ENCODE measurements at places on chromosomes 5 and 9.

GRCh38 chr5:160466116-160466515 is 44.5 kb downstream of the PTTG1 start:
- no peak for DNase-seq

DNA sequence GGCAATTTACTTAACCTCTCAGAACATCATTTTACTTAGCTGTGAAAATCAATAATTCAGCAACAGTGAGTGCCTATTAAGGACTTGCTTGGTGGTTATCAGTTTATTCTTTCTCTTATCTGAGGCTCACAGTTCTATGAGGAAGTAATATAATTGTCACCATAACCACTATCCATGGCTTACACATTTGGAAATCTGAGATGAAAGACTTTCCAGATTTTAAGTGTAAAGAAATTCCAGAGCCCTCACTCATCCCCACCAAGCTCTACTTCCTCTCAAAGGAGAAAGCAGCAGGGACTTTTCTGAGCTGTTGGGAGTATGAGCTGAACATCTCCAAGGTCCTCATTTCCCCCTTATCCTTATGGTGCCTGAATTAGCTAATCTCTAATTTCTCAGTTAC is 321.5 kb downstream of the FBXL7 start:
- no peak for DNase-seq

GRCh38 chr5:122704247-122705036 is 70.4 kb upstream of the SNX2 start:
- no peak for DNase-seq

DNA sequence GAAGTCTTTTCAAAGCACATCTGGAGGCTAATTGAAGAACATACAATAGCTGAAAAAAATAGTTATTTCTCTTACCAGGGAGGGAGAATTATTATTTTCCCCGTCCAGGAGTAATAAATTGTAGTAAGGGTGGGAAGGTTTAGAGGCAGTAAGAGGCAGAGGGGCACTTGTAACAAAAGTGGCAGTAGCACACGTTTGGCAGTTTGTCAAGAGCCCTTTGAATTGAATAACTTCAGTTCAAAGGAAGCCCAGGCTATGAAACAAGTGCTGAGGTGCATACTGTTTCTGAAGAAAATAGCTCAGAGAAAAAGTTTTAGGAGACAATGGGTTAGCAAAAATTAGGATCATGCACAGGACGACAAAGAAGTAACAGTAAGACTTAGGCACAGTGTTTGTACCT is 451.3 kb downstream of the LRRC70 start:
- no peak for DNase-seq

GRCh38 chr9:34689116-34689470 is 2.0 kb downstream of the CCL19 start:
- DNase-seq = no peak

- DNase-seq = peak; percentile 1
These were observed 533 bp downstream of the SREK1IP1 start for GRCh38 chr5:64767959-64768357.

- no peak for DNase-seq
These were observed 23.0 kb downstream of the ZNF474 start for GRCh38 chr5:122152266-122152900.

GRCh38 chr5:169944922-169945680 is 35.2 kb downstream of the INSYN2B start:
- DNase-seq = no peak

DNA sequence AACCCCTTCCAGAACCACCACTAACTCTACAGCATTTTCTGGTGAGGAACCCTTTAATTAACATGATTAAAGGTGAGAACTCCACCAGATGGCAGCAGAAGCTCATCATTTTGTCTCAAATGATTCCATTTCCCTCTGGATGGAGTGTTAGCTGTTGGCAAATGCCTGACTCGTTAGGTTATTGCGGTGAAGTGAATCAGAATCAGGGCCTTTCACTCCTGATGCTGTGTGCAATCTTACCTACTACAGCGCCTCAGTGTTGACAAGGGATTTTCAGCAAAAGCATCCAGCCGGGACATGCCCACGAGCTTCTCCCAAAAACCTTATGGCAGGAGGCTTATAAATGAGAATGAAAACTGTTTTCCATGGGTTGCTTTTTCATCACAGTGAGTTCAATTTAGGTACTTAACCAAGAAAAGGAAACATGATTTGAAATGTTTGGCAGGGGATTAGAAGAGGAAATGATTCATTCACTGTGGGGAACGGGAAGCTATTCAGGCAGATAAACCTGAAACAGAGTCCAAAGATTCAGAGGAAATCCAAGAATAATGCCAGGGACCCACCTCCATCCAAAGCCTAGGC is 48.0 kb upstream of the CAST start:
- no peak for DNase-seq

DNA sequence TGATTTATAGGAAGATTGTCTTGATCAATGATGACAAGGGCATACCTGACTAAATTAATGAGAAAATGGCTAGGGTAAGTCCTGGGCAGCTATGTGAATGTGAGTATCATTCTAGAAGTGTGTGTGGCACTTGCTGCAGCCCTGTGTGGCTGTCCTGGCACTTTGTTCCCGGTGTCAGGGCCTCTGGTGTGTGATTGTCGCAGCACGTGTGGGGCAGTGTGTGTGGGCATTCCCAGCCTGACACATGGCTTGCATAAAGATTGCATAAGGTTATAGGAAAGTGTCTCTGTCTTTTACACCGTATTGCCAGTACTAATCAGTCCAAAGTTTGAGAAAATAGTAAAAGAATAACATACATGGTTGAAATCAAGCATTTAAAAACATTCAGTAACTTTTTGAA is 74.4 kb downstream of the TRIO start:
- no peak for DNase-seq

DNA sequence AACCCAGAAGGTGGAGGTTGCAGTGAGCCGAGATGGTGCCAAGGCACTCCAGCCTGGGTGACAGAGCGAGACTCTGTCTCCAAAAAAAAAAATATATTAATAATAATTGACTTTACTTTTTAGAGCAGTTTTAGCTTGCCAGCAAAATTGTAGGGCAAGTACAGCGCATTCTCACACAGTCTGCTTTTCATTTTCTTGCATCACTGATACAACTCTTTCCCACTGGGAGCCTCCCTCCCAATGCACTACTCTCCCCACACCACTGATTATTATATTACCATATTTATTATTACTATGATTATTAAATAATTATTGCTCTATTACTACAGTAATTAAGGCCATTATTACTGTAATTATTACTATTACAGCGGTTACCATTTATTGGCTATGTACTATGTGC is 212.8 kb downstream of the GNA14 start:
- no peak for DNase-seq

- no peak for DNase-seq
These were observed 199.7 kb downstream of the FSTL4 start for GRCh38 chr5:133412661-133413060.

DNA sequence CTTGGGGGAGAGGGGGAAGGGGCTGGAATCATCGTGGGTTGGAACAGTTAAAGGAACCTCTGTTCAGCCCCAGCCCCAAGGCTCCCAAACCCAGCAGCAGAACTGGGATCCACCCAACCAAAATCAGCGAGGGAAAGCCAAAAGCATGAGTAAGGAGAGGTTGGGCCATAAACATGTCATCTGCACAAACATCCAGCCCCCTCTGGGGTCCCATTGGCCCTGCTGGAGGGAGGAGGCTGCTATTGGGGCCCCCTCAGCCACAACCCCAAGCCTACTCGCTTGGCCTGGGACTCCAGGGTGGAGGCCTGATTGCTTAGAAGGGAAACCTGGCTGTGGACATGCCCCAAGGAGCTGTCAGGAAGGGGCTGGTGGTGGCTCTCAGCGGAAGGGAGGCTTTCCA is 154.9 kb downstream of the FGF18 start:
- DNase-seq = no peak

- no peak for DNase-seq
These were observed 27.8 kb downstream of the UBE2D2 start for GRCh38 chr5:139588962-139589361.

DNA sequence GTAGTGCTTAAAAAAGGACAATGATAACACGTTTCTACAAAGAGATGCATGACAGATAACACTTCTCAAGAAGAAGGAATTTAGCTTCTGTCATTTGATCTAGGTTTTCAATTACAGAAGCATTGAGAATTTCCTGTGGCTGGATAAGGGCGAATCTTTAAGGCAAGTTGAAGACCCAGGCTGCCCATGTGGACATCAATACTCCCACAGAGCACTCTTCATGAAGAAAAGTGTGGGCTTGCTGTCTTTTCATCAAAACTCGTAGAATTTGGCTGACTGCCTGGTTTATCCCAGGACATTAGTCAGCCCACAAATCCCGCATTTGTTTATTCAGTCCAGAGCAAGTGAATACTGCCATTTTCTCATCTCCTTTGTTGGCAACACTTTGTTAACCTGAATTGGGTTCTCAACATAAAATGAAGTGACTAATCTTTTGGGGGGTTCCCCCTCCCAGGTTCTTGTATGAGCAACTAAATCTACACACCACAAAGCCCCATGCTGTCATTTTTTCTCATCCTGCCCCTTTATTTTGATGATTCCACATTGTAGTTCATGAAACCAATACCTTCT is 43.4 kb upstream of the CDKN2B start:
- no peak for DNase-seq

- no peak for DNase-seq
These were observed 40.2 kb upstream of the AGXT2 start for GRCh38 chr5:35087991-35088390.

- DNase-seq = no peak
These were observed 73.4 kb downstream of the HABP4 start for GRCh38 chr9:96523374-96523773.

- no peak for DNase-seq
These were observed 374.6 kb downstream of the SPATA31D1 start for GRCh38 chr9:82363198-82363597.

DNA sequence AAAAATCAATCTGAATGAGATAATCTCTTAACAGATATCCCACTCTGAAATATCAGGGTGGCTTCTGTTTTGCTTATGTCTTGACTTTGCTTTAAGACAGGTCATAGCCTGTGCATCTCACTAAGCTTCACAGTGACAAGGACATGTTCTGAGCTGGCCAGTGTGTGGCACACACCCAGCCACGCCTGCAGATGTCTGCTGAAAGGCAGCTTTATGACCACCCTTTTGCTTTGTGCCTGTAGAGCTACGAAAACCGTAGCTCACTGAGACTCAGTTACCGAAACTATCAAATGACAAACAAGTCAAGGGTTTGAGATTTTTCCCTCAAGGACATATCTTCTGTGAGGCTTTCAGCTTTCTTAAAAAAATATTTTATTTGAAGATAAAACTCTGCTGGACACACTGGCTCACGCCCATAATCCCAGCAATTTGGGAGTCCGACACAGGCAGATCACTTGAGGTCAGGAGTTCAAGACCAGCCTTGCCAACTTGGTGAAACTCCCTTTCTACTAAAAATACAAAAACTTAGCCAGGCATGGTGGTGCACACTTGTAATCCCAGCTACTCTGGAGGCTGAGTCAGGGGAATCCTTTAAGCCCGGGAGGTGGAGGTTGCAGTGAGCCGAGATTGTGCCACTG is 233.2 kb downstream of the SPATA31A1 start:
- DNase-seq = no peak

DNA sequence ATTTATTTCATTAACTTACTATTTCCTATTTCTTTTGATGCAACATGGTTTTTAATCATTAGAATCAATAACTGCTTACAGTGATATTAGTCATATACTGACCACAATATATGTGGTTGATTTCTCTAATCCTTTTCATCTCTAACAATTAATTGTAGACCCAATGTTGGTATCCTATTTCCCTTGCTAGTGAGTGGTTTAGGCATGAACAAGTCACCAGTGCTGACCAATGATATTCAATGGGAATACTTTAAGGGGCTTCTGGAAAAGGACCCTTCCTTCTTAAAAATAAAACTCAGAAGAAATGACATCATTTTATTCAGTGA is 672.4 kb upstream of the GRAMD2B start:
- DNase-seq = no peak

GRCh38 chr5:135703016-135703550 is 124.3 kb upstream of the CXCL14 start:
- DNase-seq = no peak

- DNase-seq = no peak
These were observed 1.3 kb downstream of the PSAT1 start for GRCh38 chr9:78298046-78298765.

- DNase-seq = no peak
These were observed 134.8 kb upstream of the RGMB start for GRCh38 chr5:98638701-98639100.

DNA sequence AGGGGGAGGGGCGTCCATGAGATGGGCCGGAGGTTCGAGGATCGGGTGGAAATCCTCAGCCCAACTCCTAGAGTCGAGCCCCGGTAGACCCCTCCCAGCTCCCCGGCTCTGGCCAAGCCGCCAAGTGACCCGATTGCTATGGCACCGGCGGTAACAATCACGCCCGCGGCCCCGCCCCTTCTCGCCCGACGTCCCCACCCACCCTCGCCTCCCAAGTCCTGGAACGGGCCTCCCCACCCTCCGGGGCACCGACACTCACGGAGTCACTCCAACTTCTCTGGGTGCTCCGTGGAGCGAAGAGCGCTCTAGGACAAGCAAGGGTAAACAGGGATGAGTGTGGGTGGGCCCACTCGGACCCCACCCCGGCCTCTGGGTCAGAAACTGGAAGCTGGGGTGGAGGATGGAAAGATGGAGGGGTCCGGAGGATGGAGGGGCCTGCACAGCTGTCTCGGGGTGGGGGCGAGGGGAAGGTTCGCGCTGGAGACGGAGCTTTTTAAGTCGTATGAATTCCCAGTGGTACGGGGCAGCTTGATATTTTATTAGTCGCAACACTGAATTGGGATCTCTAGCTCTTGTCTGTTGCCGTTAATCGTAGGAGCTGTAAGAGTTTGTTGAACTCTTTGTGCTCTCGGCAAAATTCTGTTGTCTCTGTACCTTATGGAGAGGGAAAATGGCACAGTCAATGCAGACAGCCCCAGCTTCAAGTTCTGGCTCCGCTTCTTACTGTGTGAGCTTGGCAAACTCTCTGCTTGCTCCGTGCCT is at the start of gene SPACA9:
Gene SPACA9 (plus strand): TSS at position 204 of the 762 bp plus-strand sequence. CDS start 5,050 bp downstream, outside the sequence.
- no peak for DNase-seq

GRCh38 chr9:86061972-86062739 is 37.2 kb downstream of the GOLM1 start:
- no peak for DNase-seq

DNA sequence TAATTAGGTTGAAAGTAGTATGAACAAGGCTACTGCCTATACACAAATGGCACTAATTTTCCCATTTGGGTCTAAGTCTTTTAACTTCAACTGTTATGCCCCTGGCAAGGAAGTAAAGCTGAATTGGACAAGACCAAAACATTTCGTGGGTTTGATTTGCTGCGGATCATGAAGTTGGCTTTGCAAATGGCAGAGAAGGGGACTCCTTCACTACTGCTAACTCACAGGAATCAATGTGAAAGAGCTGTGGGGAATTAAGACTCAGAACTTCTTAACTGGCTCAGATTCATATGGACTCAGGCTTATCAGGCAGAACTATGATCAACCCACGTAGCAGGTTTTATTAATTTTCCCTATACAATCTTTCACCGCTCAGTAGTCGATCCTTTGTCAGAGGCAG is 73.8 kb upstream of the IFNE start:
- no peak for DNase-seq

- no peak for DNase-seq
These were observed 16.4 kb upstream of the SPINK6 start for GRCh38 chr5:148186248-148187003.

GRCh38 chr9:14690948-14691730 is 2.1 kb downstream of the ZDHHC21 start:
- DNase-seq = no peak

- DNase-seq = no peak
These were observed 133.9 kb downstream of the C9orf50 start for GRCh38 chr9:129486756-129487657.

GRCh38 chr5:164353155-164353554 is 847.7 kb downstream of the MAT2B start:
- DNase-seq = no peak

- no peak for DNase-seq
These were observed 17.0 kb downstream of the NIPSNAP3B start for GRCh38 chr9:104780796-104781395.

- no peak for DNase-seq
These were observed 251.1 kb upstream of the TUT7 start for GRCh38 chr9:86605303-86605702.

All from stimulated activated CD4-positive, alpha-beta T cell treated with anti-CD3 and anti-CD28 coated beads, TNF-alpha, amount 100 ng/mL, for 1 hour (primary cell).